ENCODE measurements at places on chromosomes 4 and X.

GRCh38 chrX:152822383-152823086, 8.0 kb downstream of the CETN2 start:
- DNase-seq: no peak

DNA sequence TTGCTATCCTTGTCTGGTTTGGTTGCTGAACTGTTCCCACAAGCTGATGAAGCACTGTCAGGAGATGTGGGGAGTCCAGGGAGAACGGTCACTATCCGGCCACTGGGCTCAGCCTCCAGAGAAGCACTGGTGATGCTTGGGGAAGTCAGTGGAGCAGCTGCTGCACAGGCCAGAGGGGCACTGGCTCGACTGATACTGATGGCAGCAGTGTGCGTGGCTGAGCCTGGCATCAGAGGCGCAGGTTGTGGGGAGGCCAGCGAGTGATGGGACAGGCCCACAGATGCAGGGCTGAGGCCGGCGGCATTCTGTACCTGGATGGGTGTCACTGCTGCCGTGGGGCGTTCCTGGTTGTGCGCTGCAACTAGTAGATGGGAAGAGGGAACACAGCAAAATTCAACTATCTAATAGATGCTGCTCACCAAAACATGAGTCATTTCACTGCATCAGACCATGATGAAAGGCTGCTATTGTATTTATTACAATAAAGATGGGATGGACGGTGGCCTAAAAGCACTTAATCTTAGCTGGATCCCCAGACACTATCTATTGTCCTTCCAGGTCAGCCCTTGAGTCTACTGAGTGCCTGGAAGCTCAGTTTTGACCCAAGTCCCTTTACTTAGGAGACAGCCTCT, 106.3 kb upstream of the CBR4 start:
- DNase-seq: no peak

GRCh38 chr4:38611676-38612075, 52.3 kb upstream of the KLF3 start:
- DNase-seq: no peak

DNA sequence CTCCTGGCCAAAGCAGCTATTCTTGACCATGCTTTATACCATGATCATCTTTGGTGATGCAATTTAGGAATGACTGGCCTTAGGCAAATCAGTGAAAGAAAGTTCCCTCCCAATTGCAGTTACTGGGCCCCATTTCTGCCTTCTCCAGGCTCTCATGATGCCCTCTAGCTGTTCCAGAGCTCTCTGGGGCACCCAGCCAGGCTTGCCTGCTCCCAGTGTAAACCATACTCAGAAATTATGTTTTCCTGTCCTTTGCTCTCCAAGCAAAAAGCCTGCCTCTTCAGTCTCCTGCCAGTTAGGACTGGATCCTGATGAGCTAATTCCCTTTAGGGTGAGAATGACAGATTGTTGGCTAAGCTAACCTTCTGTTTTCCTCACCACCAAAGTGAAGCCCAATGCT, 85.3 kb upstream of the RBPJ start:
- no peak for DNase-seq

GRCh38 chr4:71389149-71389827, 50.5 kb downstream of the SLC4A4 start:
- DNase-seq: no peak

Measured in activated T-helper 1 cell treated with anti-CD3 and anti-CD28 coated beads, Interleukin-2, amount 50 U/mL, for 16 hours (primary cell).